ENCODE measurements at places on chromosomes 4 and X.

GRCh38 chrX:68829582-68830418, 979 bp downstream of the EFNB1 start:
- peak; percentile 86 for DNase-seq

DNA sequence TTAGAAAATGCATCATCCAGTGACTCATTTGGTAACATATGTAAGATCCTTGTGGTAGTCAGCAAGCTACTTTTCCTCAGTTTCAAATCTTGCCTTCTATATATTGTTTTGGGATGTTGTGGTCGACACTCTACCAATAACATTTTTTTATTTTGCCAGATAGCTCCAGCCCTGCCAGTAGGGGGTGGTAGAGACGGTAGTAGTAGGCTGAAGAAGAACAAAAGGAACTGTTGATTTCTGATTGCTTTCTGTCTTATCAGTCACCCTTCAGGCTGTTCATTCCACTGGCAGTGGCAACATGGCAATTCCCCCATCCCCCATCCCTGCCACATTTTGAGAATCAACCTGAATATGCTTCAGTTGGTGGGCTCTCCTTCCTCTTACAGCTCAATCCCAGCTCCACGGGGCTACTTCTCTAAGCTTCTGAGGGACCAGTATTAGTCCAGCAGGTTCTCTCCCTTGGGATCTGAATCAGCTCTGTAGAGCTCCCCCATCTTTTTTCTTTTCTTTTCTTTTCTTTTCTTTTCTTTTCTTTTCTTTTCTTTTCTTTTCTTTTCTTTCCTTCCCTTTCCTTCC, 171.5 kb upstream of the VEGFC start:
- DNase-seq: no peak

DNA sequence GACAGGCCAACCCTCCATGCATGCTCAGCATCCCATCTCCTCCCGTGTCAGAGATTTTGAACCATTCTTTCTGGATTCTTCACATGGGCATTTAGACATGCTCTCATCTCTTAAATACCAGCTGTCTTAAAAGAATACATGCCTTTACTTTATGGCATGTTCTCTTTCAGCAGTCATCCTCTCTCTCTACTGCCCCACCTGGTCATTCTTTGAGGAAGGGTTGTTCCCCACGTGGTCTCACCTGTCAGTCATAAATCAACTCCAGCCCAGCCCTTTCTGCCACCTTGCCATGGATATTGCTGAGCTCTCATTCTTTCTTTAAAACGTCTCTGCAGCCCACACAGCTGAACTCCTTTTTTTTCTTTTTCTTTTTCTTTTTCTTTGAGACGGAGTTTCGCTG, 111.3 kb downstream of the ARHGAP10 start:
- DNase-seq: no peak

DNA sequence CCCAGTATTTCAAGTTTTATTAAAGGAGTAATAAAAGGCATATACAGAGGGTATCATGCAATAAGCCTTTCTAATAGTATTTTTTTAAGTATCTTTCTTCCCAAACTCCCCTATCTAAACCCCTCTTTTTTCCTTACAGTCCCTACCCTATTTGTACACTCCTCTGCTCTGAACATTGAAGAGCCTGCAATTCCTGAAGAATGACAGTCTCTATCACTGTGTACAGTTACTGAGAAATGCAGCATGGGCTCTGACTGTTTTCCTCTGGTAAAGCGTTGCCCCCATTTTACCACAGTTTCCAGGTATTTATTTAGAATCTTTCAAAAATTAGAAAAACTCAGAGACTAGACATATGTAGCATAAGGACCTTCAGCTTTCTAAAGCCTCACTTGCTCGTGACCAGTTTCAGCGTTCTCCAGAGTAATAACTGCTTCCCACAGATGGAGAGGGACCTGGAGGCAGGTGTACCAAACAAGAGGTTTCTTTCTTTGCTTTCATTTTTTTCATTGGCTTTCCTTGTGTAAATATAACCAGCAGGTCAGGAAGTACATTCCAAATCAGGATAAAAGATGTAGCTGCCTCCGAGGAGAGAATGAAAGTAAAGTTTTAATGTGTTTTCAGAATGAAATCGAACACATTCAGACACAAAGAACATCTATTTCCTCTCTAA, 230.8 kb downstream of the CFAP299 start:
- no peak for DNase-seq

GRCh38 chrX:21974011-21974385, 33.5 kb downstream of the SMS start:
- DNase-seq: no peak

DNA sequence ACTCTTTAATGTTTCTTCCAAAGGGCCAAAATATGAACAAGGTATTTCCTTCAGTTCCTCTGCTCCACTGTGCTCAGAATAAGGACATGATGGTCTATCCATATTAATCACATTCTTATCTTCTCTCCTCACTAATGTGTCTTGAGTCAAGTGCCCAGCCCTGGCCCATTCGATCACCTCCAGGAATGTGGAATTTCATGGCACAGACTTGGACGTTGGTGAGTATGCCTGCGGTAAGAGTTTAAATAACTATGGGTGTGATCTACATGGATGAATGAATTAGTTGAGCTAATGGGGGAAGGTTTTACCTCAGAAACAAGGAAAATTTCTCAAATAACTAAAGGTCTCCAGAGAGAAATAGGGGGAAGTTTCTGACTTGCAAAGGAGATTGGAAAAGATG, 174.0 kb downstream of the NPFFR2 start:
- no peak for DNase-seq

- no peak for DNase-seq
These were observed 127.2 kb downstream of the NR3C2 start for GRCh38 chr4:148315049-148315448.

All from osteocyte (in vitro differentiated cells).